ENCODE measurements at places on chromosomes 2 and 18. TPM values are rescaled to one million over a fixed set of nuclear protein-coding genes. Genes with fewer than 3 reads are reported as not detected.

The NEU4 gene
- total RNA-seq = not detected

The DQX1 gene
- total RNA-seq = not detected

The GNAL gene
- 3.5 TPM for total RNA-seq

The CHAC2 gene
- 30.9 TPM for total RNA-seq

DNA sequence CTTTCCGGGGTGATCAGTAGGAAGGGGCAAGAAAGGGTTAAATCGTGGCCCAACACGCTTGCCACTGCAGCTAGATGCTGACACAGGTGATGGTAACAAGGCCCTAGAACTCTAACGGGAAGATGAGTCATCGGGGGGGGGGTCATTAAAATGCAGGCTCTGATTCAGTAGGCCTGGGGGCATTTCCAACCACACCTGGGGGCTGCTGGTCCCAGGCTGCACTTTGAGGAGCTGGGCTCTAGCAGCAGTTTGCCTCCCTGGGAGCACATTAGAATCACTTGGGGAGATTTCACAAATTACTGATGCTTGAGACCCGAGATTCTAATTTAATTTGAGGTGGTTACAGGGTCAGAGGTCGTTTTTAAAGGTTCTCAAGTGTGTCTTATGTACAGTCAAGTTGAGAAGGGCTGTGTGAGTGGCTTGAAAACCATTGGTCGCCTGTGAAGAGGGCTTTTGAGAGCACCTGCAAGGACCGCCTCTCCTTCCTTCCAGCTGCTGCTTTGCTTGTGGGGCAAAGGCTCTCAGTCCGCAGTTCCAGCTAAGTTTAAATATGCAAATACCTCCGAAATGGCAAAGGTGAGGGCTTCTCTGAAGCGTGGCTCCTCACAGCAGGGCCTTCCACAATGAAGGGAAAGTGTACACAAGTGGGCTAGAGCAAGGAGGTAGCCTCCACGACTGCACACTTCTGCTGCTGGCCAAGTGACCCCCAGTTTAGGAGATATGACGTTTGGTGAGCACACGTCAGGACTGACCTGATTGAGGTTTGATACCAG, 128.0 kb upstream of the MSH6 start:
- peak; percentile 41 for DNase-seq

DNA sequence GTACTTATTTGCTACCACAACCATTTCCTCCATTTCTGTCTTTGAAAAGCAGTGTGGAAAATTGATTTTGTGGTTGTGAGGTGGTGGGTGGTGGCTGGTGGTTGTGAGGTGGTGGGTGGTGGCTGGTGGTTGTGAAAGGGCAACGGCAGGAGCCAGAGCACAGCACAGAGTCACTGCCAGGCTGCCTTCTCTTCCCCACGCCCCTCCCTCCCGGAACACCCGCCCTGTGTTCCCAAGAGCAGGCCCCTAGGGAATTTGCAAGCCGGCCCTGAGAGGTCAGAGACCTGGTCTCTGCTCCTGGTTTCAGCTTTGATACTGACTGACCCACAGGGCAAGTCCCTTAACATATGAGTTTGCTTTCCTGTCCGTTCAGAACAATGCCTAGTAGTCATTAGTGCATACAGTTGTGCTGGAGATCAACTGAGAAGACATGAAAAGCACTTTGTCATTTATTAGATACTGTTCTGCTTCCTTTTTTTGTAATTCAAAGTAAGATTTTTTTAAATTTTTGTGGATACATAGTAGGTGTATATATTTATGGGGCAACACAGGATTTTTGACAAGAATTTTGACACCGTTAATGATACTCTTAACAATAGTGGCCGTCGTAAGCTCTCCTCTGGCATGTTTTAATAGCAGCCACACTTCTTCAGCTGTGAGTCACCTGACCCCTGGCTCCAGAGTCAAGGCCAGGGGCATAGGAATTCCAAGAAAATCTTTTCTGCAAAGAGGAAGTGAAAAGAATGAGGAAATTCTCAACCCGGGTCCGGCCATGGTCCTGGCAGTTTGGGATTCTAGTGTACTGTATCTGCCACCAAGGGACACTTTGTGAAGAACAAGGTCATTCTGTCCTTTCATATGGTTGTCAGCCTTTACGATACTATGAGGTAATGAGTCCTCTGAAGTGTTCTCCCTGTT, 53.2 kb downstream of the ITGA6 start:
- no peak for DNase-seq

DNA sequence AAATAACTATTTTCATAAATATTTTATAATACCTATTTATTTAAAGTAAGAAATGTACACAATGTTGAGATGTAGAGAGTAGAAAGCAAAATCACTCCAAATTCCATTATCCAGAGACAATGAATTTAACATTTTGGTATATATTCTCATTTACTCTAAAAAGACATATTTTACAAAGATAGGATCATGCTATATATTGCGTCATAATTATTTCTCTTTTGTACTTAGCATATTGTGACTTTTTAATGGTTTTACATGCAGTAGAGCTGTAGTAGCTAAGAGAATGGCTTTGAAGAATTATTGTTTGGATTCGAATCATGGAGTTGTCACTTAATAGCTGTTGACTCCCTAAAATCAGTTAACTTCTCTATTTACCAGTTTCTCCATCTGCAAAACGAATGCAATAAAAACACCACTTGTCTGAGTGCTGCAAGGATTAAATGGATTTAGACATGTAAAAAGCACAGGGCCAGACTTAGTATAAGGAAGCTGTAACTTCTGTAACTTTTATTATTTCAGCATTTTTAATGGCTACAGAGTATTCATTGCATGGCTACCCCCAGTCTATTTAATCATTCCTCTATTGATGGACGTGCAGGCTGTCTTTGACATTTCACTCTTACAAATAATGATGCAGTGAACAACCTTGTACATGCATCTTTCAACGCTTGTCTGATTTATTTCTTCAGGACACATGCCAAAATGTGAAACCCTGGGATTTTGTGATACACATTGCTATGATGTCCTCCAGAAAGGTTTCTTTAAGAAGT, 33.2 kb downstream of the KCNS3 start:
- DNase-seq = no peak

- DNase-seq = peak; percentile 94
Observed at GRCh38 chr2:176582990-176583481, 313.8 kb downstream of the MTX2 start.

GRCh38 chr2:85189606-85190270, 56.5 kb downstream of the TCF7L1 start:
- DNase-seq = no peak

- DNase-seq = no peak
Observed at GRCh38 chr2:56537756-56538155, 354.0 kb downstream of the CCDC85A start.

DNA sequence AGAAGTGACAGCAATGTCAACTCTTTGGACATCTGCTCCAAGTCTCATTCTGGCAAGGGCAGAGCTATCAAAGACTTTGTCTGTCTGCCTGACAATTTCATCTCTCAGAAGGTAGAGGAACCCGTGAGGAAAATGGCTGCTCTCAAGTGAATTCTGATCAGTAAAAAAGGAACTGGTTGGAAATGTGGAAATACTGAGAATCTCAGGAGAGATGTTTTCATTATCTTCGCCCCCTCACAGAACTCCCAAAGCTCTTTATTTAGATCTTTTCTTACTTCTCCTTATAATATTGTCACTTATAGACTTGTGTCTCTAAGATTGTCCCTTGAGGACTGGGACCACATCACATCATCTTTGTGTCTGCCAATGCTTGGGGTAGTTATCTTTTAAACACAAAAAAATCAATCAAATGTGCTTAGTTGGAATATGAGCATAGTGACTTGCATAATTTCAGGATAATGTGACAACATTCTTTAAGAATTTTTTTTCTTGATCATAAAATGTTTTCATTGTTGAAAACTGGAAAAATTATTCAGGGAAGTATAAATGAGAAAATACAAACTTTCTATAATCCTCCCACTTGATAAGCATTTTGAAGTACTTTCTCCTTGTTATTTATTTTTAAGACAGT, 68.2 kb upstream of the ITGB6 start:
- no peak for DNase-seq

GRCh38 chr2:182581196-182581935, 134.7 kb upstream of the DNAJC10 start:
- no peak for DNase-seq

GRCh38 chr2:230758566-230759480, 46.2 kb downstream of the CAB39 start:
- DNase-seq = peak; percentile 34

DNA sequence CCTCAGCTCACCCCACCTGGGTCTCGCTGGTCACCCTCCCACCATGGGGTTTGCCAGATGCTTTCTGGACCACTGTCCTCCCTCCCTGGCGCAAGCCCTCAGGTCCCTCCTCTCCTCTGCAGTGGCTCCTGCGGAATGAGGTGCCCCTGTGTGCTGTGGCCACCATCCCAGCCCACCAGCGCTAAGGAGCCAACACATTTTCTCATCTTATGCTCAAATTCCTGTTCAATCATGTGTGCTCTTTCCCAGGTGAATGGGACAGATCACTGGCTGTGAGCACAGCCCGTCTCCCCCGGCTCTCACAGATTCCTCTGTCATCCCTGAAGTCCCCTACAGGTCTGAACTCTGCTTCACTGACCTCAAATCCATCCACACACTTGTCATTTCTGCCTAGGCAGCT, 15.2 kb upstream of the CCDC74B start:
- no peak for DNase-seq

GRCh38 chr2:105937498-105938097, 192.9 kb downstream of the NCK2 start:
- DNase-seq = no peak

DNA sequence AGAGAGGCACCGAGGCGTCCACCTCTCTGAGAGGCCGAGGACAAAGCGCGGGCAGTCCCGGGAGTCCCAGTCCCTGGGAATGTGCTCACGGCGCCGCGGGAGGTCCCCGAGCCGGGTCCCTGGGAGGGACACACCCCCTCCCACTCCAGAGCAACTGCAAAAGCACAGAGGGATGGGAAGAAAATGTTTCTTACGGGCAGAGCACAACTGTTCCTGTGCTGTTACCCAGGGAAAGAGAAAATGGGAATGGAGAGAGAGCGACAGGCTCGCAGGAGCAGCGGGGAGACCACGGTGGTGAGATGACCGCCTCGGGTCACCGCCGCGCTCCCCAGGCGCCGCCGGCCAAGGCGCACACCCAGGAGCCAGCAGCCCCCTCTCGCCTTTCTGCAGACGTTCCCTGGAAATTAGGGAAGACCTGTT, 1.2 kb upstream of the BCL11A start:
- no peak for DNase-seq

DNA sequence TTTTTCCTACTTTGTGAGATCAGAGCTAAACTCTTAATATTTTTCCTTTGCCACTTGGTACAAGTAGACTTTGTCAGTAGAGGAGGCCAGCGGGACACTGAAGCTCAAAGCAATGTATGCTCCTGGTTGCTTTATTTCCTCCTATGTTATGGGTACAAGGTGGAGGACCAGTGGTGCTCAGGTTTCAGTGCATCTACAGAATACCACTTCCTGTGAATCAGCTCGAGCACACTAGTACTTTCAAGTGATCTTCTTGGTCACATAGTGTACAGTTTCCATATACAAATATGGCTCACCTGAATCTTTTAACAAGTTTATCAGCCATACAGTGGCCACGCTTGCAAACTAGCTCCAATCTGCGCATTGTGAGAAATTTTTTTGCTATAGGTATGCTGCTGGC, 1674.8 kb upstream of the TMEFF2 start:
- DNase-seq = peak; percentile 48

DNA sequence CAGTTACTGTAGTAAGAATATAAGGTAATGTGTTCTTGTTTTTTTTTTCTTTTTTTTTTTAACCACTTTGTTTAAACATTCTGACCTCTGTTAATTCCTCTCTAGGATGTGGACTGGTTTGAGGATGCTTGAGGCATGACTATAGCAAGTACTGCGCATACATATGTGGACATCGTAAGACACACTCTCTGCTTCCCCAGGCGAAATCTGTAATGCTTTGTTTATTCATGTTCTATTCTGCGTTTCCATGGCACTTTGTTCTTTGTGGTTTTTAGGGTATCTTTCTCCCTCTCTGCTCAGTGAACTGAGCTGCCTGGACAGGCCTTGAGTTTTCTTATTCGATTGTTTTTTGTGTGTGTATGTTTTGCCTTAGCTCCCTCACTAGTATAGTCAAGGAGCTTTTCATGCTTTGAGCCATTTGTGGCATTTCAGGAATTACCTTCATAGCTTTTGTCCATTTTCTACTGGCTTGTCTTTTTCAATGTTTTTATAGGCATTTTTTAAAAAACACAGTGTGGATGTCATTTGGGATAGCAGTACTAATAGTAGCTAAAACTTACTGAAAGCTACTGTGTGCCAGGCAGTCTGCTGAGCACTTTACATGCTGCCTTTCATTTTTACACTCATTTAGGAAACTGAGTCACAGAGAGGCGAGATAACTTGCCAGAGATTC, 1.9 kb upstream of the SH3BP4 start:
- peak; percentile 63 for DNase-seq

DNA sequence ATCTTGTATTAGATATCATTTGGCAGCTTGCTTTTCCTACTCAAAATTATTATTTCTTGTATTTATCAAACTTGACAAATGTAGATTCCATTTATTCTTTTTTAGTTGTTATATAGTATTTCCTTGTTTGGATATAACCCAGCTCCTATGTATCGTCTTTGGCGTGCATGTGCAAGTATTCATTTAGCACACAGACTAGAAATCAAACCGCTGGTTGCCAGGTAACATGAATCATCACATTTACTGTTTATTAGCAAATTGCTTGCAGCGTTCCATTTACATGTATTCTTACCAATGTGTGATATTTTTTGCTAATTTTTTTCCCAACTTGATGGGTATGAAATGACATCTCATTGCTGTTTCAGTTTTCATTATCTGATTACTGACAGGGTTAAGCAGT, 2089.7 kb upstream of the CELF4 start:
- no peak for DNase-seq

DNA sequence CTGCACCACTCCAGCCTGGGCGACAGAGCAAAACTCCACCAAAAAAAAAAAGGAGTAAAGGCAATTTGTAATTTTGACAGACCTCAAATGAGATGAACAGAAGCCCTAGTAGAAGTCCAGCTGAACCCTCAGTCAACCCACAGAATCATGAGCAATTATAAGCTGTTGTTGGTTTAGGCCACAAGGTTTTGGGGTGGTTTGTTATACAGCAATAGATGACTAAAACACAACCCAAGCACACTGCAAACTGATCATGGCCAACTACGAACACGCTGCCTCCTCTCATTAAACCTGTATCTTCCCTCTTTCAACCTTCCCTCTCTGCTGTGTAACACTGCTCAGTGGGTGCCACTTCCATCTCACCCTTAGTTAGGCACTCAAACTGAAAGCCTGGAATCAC, 22.1 kb downstream of the AAK1 start:
- no peak for DNase-seq

- DNase-seq = peak; percentile 96
Observed at GRCh38 chr2:202317080-202317857, 51.7 kb downstream of the NOP58 start.

- DNase-seq = no peak
Observed at GRCh38 chr2:215638687-215639086, 202.8 kb upstream of the FN1 start.

DNA sequence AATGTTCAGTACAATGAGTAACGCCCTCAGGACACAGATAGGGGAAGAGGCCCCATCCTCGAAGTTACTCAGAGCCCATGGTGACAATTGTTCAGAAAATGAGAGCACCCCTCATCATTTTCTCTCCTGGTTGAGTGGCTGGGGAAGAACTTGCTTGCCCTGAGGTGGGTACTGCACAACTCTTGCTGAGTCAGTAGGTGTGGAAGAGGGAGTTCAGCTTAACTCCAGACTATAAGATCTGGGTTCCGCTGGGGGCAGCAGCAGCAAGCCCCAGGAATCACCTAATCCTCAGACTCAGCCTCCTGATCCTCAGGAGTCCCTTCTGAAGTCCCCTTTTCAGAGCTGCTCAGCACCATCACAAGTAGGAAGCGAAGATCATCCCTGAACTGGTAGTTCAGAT, 123.7 kb downstream of the PIEZO2 start:
- DNase-seq = no peak

- DNase-seq = no peak
Observed at GRCh38 chr2:185132501-185133041, 534.2 kb downstream of the ZNF804A start.

All from A172 (cell line).